ENCODE measurements at places on chromosomes 2 and 18.

DNA sequence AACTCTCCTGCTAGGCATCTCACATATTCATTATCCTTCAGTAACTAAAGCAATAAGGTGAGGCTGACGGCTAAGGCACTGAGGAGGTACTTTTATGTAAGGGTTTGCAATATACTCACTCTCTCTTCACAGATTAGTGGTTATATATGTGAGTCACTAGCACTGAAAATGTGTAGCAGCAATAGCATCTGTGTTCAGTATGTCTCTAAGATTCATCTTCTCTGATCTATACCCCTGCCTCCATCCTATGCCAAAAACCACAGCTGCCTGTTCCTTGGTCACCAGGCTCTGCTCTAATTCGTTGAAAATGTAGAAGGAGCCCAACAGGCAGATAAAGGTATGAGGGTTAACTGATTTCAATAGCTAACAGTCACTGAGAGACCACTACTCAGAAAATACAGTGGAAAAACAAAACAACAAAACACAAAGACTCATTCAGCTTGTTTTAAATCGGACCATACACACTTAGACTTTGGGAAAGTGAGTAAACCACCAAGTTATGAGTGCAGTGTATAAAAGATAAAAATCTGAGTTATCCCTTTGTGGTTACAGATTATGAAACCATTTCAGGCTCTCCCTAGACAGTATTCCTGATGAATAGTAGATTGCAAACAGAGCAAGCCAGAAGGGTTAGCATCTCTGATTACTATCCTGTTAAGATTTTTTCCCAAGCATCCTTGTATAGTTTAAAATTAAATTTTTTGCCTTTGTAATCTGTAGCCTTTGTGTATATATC lies 75.3 kb upstream of the CYP26B1 start:
- DNase-seq = no peak

- no peak for DNase-seq
Measured at GRCh38 chr18:56390626-56391025, 247.8 kb downstream of the TXNL1 start.

- DNase-seq = no peak
Measured at GRCh38 chr2:226873826-226874225, 38.0 kb downstream of the RHBDD1 start.

DNA sequence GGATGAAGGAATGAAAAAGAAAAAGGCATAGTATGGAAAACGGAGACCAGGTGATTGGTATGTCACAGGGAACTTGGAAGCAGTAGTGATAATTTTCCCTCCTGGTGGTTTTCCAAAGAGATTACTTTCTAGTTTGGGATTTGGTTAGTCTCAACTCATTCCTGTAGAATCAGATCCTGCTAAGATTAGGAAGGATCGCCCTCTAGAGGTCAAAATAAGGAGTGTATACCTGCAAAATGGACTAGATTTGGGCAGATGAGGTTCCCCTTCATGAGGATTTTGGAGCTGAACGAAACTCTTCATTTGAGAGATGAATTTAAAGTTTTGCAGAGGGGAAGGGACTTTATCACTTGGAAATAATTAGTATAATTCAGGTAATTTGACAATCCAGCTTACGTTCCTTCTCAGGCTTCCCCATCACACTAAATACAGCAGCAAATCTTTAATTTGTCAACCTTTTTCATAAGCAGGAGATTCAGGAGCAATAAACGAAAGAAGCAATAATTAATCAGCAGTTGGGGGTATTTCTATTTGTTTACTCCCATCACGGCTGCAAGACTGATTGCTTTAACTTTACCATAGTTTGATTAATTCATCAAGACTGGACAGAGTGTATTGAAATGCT lies 65.2 kb downstream of the CCDC195 start:
- DNase-seq = peak; percentile 62

GRCh38 chr2:146572598-146572997 lies 1272.2 kb upstream of the ACVR2A start:
- no peak for DNase-seq

GRCh38 chr18:27057519-27058234 lies 127.4 kb downstream of the CHST9 start:
- DNase-seq = no peak

DNA sequence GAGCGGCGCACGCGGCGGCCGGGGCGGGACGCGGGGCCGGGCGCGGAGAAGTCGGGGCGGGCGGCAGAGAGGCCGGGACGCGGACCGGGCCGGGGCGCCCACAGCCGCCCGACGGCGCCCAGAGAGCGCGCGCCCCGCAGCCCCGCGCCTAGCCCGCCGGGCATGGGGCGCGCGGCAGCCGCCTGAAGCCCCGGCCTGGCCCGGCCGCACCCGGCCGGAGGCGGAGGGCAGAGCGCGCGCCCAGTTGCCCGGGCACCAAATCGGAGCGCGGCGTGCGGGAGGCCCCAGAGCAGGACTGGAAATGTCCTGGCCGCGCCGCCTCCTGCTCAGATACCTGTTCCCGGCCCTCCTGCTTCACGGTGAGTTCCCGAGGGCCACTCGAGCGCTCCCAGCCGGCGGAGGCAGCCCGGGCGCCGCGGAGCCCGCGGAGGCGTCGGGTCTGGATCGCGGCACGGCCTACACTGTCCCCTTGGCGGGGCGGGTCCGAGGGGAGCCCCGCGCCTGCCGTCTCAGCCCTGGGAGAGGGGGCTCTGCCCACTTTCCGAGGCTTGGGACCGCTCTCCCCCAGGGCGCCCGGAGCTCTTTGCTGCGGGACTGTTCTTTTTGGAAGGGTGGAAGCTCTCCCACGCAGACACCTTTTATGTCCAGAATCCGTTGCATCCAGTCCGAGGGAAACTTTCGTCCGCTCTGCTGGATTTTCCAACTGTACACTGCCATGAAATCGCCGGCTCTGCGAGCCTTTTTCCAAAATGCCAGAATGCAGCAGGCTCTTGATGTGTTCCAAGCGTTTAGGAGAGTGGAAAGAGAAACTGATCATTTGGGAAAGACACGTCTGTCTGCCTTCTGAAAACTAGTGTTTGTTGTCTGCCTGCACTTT lies 484 bp downstream of the APCDD1 start:
- no peak for DNase-seq

DNA sequence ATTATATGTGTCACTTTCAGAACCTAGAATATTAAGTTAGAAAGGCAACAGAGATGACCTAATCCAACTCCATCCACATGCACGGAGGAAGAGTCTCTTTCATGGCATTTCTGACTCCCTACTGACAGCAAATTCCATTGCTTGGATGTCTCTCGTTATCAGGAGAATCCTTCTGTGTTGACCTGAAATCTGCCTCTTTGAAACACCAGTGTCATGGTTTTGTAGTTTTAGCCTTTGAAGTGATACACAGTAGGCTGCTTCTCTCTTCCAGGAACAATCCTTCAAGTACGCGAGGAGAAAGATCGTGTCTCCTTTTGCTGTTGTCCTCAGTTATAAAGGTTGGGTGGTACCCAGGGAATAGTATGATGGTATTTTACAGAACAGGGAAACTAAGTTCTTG lies 201.9 kb upstream of the RASGRP3 start:
- DNase-seq = no peak

DNA sequence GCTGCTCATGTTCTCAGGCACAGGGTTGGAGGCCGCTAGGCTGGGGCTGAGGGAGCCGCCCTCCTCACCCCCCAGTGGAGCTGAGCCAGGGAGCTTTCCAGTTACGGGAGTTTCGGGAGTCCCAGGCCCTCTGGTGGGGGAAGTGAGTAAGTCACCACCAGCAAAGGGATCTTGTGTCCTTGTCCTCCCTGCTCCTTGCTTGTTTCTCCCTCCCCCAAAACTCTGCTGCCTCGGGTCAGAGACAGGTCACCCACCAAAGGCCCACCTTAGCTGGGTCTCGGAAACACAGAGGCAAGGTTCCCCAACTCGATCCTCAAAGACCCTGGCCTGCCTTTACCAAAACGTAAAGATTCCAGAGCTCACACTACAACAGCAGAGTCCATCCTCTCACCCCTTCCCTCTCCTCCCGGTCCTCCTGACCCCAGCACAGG lies 60.5 kb upstream of the POMC start:
- peak; percentile 90 for DNase-seq

- no peak for DNase-seq
Measured at GRCh38 chr18:57976230-57976773, 67.7 kb upstream of the NEDD4L start.

DNA sequence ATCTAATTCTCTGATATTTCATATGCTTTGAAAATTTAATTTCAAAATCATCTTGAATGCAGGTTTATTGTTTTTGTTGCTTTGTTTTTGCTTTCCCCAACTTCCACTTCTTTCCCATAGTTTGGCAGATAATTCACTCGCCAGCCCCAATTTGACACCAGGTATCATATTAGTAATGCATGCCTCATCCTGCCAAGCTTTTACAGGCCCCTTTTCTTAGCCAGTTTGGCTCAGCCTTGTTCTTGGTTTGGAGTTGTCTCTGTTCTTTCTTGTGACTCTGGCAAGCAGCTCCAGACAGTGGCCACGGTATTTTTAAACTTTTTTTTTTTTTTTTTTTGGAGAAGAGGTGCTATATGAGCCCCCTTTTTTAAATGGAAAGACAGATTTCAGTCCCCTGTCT lies 65.3 kb downstream of the PMS1 start:
- DNase-seq = no peak

DNA sequence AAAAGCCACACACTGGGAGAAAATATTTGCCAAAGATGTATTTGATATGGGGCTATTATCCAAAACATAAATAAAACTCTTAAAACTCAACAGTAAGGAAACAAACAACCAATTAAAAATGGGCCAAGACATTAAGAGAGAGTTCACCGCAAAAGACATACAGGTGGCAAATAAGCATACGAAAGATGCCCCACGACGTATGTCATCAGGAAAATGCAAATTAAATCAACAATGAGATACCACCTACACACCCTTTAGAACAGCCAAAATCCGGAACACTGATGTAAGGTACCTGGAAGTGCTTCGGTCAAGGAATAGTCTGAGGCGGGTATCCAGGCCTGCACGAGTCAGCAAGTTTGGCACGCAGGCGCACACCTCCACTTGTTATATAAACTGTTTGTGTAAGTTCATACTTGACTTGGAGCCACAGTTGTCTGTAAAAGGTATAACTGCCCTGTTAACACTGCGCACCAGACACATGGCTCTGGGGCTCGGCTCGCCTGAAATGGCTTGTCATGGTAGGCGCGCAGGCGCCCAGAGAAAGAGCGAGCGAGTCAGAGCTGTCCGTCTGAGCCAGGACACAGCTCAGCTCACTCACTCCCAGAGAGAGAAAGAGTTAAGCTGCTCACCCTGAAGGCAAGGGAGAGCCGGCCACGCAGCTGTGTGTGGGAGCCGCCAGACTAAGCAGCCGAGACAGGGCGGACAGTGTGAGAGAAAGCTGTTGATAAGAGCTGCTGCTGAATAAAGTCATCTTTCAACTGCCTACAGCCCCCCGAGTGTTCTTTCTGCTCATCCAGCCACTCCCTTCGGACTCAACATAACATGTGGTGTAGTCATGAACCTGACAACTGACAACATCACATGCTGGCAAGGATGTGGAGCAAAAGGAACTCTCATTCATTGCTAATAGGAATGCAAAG lies 87.3 kb downstream of the HNRNPLL start:
- DNase-seq = peak; percentile 69

- no peak for DNase-seq
Measured at GRCh38 chr2:188394931-188395472, 103.3 kb downstream of the GULP1 start.

DNA sequence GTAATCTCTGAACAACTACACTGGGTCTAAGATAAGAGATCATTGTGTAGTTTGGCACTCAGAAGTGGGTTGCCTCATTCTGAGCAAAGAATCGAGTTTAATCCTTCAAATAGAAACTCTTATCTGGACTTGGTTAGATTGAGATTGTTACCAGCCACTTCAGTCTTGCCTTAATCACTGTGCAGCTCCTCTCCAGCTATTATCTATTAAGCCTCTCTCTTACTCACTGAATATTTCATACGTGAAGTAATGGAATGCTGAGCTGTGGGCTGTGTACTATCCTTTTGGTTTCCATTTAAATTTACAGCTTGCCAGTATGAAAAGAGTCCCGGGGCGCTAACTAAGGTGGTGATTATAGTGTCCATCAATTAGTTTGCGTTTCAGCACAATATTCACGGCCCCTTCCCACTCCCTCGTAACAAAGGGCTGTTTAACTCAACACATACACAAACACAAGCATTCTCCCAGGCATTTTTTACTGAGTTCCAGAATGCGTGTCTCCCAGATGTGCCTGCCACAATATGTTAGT lies 65.7 kb upstream of the NCKAP5 start:
- DNase-seq = peak; percentile 52

- no peak for DNase-seq
Measured at GRCh38 chr2:107747964-107748583, 78.6 kb upstream of the RGPD4 start.

DNA sequence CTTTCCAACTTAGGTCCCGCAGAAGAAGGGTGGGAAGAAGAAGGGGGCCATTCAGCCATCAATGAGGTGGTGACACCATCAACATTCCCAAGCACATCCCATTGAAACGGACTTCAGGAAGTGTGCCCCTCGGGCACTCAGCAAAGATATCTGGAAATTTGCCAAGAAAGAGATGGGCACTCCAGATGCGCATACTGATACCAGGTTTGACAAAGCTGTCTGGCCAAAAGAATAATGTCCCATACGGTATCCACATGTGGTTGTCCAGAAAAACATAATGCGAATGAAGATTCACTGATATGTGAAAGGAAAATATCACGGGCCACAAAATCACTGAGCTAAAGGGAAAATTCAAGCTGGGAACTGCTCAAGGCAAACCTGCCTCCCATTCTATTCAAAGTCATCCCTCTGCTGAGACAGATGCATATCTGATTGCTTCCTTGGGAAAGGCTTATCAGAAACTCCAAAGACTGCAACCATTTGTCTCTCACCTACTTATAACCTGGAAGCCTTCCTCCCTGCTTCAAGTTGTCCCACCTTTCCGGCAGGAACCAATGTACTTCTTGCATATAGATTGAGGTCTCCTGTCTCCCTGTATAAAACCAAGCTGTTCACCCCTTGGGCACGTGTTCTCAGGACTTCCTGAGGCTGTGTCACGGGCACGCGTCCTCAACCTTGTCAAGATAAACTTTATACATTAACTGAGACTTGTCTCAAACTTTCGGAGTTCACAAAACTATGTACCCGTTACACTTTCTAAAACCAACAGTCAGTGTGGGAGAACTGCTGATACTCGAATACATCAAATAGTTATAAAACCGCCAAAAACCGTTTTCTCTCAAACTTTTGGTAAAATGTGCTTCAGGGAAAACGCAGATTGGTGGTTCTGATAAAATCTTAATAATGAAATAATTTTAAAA lies 1.3 kb upstream of the PDK1 start:
- no peak for DNase-seq

DNA sequence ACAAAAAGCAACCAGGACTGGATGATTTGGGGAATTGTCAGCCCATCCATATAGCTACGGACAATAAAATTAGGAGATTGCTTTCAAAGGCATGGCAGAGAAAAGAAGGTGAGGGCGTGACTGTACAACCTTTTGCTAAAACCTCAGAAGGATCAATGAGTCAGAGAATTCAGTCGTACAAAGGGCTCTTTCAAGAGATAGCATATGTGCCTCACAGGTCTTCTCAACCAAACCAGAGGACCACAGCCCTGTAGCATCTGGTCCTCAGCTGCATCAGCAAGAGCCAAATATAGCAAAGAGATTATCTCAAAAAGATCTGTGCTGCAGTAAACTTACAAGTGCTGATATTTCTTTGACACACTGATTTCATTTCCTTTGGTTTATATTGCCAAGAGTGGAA lies 149.9 kb upstream of the RAB6C start:
- DNase-seq = no peak

Measured in AG08396 (cell line).